ENCODE measurements at places on chromosomes 3 and 15.
A peak's percentile ranks its signal among the peaks of the same experiment; 100 is the strongest.

DNA sequence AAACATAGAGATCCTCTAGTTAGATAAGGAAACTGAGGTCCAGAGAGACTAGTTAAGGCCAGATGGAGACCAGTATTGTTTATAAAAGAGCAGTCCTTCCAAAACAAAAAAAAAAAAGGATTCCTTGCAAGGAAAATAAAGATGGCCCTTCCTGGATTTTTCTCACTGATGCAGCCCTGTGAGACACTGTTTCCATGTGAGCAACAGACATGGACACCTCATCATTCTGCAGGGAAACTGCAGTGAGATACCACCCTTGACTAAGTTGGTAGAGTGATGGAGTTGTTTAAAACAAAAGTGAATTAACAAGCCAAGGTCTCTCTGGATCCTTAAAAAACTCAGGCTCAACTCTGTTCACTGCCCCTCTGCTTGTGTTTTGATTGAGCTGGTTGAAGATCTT, 65.6 kb upstream of the MYZAP start:
- no peak for DNase-seq

GRCh38 chr15:33021806-33022389, 172.6 kb downstream of the FMN1 start:
- no peak for DNase-seq

GRCh38 chr3:143413372-143413771, 293.8 kb downstream of the CHST2 start:
- no peak for DNase-seq

- DNase-seq, result peak; percentile 17
Measured at GRCh38 chr15:45205192-45205591, 17.4 kb upstream of the SHF start.

GRCh38 chr3:81931265-81932251, 170.1 kb upstream of the GBE1 start:
- no peak for DNase-seq

- DNase-seq, result no peak
Measured at GRCh38 chr15:66291816-66292570, 1.4 kb upstream of the DIS3L start.

GRCh38 chr3:12097971-12098370, 60.7 kb downstream of the TIMP4 start:
- DNase-seq, result no peak

GRCh38 chr15:74315626-74316025, 51.8 kb downstream of the CYP11A1 start:
- no peak for DNase-seq

DNA sequence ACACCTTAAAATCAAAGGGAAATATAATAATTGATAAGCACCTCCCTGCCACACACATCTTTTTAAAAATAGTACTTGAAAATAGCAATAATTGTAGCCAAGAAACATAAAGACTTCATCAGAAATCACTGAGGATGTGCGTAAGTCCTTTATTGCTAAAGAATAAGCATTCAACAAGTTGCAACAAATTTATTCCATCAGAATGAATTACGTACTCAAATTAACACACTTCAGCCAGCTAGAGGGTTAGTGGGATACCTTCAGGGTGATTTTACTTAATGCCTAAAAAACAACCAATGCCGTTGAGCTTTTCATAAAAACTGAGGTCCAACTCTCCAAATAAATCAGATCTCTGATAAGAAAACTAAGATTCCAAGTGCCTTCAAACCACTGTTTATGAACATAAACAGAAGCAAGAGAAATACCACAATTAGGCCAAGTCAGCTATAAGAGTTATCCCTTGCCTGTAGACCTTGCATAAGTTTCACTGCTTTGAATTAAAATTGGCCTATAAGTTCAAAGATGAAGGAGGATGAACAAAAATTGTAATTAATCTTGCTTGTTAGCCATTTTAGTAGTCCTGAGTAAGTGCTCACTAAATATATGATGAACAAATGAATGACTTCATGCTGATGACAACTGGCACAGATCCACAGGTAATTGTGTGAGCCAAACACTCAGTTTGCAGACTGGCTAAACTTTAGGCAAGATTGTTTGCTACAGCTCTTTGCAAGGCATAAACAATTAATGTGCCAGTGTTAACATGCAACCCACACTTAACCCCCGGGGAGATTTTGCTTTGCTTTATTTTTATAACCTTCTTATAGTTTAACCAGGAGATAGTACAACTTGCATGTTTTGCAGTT, 375.1 kb upstream of the THBS1 start:
- DNase-seq, result no peak

DNA sequence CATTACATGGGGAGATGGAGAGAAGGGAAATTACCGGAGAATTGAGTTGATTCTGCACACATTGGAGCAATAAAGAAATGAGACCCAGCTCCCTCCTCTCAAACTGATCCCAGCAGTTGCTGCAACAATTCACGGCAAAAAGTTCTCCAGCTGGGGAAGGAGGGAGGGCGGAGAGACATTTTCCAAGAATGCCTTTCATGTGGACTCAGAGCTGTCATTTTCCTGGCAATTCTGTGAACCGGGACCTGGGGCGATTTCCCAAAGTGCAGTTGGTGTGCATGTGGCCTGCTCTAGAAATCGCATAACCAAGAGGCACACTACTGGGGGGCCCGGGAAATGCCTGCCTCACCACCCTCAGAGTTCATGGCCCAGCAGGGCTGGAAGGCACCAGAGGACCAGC, 48.7 kb upstream of the IREB2 start:
- DNase-seq, result no peak

GRCh38 chr3:87575550-87575949, 299.2 kb upstream of the POU1F1 start:
- DNase-seq, result no peak

- no peak for DNase-seq
Measured at GRCh38 chr3:57942872-57943283, 65.3 kb upstream of the FLNB start.

DNA sequence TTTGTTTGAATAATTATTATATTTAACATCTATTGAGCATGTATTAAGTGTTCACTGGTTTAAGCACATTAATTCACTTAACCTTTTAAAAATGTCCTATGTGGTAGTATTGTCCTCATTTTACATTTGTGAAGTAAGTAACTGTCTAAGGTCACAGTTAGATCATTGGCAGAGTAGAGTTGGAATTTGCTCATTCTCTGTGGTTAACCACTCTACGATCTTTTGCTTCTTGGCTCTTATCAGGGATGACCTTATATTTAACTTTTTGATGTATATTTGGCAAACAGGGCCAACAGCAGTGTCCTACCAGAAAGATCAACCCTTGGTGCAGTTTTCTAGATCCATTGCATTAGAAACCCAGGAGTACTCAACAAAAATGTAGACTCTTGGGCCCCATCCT, 34.0 kb downstream of the PXK start:
- no peak for DNase-seq

- DNase-seq, result no peak
Measured at GRCh38 chr3:59978979-59979378, 929.2 kb upstream of the CFAP20DC start.

GRCh38 chr15:25716414-25717126, 146.6 kb downstream of the ATP10A start:
- DNase-seq, result no peak

GRCh38 chr15:47872869-47873432, 155.6 kb downstream of the SEMA6D start:
- DNase-seq, result no peak

- DNase-seq, result no peak
Measured at GRCh38 chr15:100311154-100311625, 30.6 kb downstream of the ADAMTS17 start.

DNA sequence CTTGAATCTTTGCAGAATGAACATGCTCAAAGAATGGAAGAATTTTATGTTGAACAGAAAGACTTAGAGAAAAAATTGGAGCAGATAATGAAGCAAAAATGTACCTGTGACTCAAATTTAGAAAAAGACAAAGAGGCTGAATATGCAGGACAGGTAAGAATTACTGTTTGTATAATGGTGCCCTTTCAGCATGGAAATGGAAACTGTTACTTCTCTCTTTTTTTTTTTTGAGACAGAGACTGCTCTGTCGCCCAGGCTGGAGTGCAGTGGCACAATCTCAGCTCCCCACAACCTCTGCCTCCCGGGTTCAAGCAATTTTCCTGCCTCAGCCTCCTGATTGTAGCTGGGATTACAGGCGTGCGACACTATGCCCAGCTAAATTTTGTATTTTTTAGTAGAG, 27.6 kb upstream of the CLDN11 start:
- no peak for DNase-seq

DNA sequence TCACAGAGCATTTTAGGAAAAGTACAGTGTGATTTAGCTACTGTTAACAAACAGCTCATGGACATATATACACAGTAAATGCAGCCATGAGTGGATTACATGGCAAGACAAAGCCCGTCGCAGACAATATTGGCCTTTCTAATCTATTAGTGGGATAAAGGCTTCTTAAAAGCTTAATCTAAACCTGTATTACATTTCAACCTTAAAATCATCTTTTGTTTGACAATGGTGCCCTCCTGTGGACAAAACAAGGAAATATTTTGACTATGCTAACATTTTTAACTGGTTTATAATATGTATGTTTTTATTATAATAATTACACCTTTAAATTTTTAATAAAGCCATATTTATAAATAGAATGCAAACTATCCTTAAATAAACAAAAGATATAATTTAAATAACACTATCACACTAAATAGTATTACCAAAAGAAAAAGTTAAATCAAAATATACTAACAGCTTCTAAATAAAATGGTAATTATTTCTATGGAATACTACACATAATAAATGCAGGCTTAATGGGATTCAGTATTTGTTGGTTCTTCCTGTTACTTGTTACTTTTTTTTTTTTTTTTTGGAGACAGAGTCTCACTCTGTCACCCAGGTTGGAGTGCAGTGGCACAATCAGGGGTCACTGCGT, 38.6 kb downstream of the TAFA4 start:
- no peak for DNase-seq

- no peak for DNase-seq
Measured at GRCh38 chr3:179028408-179028807, 43.2 kb downstream of the ZMAT3 start.

DNA sequence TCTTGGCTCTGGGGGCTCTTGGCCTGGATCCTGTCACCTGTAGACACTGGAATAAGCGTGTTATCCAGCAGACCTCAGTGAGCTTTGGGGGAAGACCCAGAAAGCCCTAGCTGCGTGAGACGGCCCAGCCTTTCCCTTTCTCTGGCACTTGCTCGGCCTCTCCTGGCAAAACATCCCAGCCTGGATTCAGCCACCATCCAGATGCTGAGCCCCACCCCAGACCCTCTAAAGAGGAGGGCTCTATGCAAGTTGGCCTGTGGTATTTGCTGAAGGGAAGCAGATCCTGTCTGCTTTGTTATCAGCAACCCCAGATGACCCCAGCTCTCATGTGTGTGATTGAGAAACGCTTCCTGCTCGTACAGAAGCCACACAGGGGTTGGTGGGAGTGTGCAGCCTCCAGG, 267.2 kb downstream of the FAM43A start:
- DNase-seq, result no peak

Measured in fibroblast of skin of left biceps (primary cell).